ENCODE measurements at places on chromosomes 5 and 9. TPM values are rescaled to one million over a fixed set of nuclear protein-coding genes. Genes with fewer than 3 reads are reported as not detected.

Gene HMGCS1
- 146 TPM for total RNA-seq

Gene HAVCR2
- total RNA-seq: 10.0 TPM

Gene NKD2
- 0.48 TPM for total RNA-seq

Gene CDC20B
- total RNA-seq: 0.11 TPM

Gene PHYHD1
- total RNA-seq: 4.6 TPM

Gene DTWD2
- total RNA-seq: 5.3 TPM

Gene SOX30
- total RNA-seq: 0.14 TPM

Gene MCTP1
- 45.9 TPM for total RNA-seq

Gene BARX1
- 0.73 TPM for total RNA-seq

Gene SLC22A4
- total RNA-seq: 4.5 TPM

Gene LRRC70
- 0.64 TPM for total RNA-seq

Gene GARIN3
- total RNA-seq: not detected

Gene CER1
- total RNA-seq: 2.8 TPM

Gene CENPP
- total RNA-seq: 1.9 TPM

Gene TSLP
- 0.43 TPM for total RNA-seq

Gene AK8
- total RNA-seq: 0.84 TPM

Gene MEIKIN
- not detected for total RNA-seq

Gene TNC
- 1,099 TPM for total RNA-seq

Gene ANKRD31
- total RNA-seq: 0.07 TPM
